Stimulated activated CD8-positive, alpha-beta memory T cell treated with anti-CD3 and anti-CD28 coated beads, Interleukin-7, amount 100 ng/mL, for 24 hours (primary cell): ENCODE measurements at places on chromosomes 6 and 20.

GRCh38 chr6:41573276-41573675 is 27.1 kb downstream of the FOXP4 start:
- no peak for DNase-seq

GRCh38 chr6:1679031-1679687 is 69.4 kb downstream of the FOXC1 start:
- DNase-seq, result no peak

- no peak for DNase-seq
Observed at GRCh38 chr6:33827546-33828451, 24.0 kb upstream of the MLN start.

DNA sequence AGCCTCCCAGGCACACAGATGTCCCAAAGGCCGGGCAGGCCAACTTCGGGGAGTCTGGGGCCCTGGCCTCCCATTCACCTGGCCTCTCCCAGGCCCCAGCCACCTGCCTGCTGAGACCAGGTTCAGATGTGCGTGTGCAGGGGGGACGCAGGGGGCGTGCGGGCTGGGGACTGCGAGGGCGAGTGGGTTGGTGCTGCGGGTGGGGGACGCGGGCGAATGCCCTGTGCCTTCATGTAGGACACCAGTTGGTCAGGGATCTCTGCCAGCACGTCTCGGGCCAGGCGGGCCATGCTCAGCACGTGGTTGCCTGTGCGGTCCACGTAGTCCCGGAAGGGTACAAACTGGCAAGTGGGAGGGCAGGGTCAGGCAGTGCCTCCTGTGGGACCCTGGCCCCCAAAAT is 44.5 kb downstream of the RAB44 start:
- DNase-seq, result no peak

DNA sequence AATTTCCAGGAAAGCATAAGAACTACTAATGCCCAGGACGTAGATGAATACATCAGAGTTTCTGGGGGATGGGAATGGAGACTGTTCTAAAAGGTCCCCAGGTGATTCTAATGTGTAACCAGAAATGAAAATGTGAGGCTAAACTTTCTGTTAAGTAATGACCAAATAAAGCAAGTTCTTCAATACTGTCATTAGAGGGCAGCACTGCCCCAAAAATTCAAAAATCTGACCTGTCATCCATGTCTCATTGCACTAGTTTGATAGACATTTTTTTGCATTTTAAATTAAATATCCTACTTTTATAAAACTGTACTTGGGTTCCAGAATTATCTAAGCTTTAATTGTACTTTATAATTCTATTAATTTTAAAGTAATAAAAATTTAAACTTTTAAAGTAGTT is 94.9 kb downstream of the RFX6 start:
- no peak for DNase-seq

DNA sequence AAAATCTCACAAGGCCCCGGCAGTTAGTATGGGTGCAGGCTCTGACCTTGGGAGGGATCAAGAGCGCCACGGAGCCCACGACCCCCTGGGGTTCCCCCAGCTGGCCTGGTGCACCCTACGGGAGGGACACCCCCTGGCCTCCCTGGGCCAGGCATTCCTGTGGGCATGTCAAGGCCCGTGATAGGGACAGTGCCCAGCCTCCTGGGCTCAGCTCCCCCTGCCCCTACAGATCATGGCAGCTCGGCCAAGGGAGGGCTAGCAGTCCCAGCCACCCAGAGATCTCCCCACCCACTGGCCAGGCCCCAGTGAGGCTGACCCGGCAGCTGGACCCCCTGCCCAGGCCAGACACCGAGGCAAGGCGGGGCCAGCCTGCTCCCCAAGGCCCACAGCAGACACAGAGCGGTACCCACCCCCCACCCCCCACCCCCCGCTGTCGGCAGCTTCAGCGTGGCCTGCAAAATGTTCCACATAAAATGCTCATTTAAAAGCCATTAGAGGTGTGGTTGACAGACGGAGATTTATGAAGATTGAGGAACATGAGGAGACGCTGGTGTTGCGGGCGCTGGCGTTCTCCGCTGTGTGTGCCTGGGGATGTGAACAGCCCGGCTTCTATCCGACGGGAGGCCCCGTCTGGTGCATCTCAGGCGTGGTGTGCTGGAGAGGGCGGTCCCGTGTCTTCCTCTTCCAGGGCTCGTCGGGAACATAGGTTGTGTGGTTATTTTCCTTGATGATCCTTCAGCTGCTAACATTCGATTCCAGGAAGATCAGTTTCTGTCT is 188.5 kb downstream of the TAF4 start:
- DNase-seq, result no peak

GRCh38 chr20:38722683-38723016 is 1.6 kb upstream of the SLC32A1 start:
- DNase-seq, result no peak

DNA sequence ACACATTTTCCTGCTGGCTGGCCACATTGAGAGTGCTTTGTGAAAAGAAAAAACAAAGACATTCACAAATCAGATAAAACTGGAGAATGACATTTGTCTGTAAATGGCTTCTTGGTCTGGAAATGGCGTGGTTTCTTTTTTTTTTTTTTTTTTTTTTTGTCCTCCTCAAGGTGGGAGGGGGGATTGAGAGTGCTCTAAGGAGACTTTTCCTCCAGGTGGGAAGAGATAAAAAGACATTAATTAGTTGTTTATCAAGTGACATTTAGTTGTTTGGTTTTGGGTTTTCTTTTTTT is 40.4 kb downstream of the GNAS start:
- no peak for DNase-seq

DNA sequence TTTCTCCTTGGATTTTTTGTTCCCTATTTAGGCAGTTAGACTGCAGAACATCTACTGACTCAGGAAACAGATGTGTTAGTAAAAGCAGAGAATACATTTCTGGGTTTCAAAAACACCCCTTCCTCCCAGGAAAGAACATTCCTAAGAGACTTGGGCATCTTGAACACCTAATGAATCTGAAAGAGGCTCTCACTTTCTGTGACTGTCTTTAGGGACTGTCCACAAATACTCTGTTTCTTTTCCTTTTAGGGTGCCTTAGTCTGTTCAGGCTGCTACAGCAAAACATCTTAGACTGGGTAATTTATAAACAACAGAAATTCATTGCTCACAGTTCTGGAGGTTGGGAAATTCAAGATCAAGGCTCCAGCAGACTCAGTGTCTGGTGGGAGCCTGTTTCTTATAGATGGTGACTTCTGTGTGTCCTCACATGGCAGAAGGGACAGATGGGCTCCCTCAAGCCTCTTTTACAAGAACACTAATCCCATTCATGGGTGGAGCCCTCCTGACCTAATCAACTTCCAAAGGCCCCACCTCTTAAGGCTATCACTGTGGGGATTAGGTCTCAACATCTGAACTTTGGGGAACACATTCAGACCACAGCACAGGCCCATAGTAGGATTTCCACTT is 19.4 kb upstream of the CCN5 start:
- no peak for DNase-seq

DNA sequence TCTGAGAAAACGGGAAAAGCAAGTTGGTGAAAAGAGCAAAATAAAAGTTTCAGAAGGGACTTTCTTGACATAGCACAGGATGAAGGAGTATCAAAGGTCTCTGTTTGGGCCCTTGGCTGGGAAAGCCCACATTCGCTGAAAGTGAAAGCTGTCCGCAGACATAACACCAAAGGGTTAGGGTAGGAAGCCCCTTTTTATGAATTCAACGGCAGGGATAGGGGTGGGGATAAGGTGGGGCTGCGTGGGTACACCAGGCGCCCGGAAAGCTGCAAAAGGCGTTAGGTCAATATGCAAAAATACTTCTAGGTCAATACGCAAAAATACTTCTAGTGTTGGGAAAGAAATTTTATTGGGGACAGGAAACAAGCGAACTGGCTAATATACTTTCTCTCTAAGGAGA is 135.1 kb downstream of the OR2B2 start:
- no peak for DNase-seq

GRCh38 chr6:170305805-170306323 is 694 bp upstream of the FAM120B start:
- DNase-seq, result no peak

- no peak for DNase-seq
Observed at GRCh38 chr6:71375676-71376075, 87.1 kb downstream of the OGFRL1 start.

- no peak for DNase-seq
Observed at GRCh38 chr6:47536816-47537401, 59.3 kb downstream of the CD2AP start.

GRCh38 chr6:155406801-155407200 is 48.8 kb downstream of the NOX3 start:
- DNase-seq, result no peak

DNA sequence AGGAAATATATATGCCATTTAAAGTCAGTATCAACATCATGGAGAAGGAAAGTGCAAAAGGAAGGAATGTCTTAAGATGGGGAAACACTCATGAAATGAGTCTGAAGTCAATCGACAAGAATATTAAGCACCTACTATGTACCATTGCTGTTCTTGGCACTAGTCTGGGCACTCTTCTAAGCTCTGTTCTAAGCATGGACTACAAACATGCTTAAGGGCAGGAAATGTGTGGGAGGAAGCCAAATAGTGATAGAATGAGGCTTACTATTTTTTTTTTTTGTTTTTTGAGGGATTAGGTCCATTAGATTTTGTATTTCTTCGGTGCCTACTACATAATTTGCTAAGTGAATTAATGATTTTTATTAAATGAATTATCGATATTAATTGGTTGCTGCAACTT is 83.8 kb upstream of the SUPT3H start:
- no peak for DNase-seq

GRCh38 chr6:15922510-15923250 is 206.2 kb upstream of the MYLIP start:
- DNase-seq, result no peak

GRCh38 chr6:166736634-166737033 is 109.6 kb upstream of the RPS6KA2 start:
- DNase-seq, result no peak

GRCh38 chr6:17700421-17701416 is 6.0 kb downstream of the NUP153 start:
- DNase-seq, result no peak

DNA sequence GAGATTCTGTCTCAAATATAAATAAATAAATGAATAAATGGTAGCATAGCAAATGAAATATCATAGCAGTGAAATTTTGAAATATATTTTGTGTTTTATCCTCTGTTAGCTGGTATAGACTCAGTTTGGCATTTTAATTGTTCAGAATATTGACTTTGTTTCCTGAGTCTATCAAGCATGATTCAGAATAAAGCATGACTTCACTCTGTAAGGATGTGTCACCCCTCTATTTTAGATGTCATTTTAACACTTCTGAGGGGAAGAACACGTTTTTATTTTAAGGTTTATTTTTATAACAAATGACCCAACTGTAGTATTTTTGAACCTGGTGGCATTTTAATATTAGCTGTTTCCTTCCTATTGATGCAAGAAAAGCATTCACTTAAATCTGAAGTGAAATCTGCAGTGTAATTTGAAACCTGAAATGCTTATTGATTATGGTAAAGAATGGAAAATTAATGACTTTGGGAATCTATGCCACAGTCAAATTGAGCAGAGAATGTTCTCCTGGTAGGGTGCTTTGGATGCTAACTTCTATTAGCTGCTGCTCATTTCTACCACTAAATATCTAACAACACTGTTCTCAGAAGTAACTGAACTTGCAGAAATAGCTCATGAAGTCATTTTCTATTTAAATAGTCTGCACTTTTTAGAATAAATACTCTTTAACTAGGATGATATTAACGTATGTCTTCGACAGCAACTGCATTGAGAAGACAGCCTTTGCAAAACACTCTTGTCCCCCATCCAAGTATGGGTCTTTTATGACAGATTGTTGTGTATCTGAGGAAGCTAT is 114.2 kb downstream of the SOX4 start:
- no peak for DNase-seq

DNA sequence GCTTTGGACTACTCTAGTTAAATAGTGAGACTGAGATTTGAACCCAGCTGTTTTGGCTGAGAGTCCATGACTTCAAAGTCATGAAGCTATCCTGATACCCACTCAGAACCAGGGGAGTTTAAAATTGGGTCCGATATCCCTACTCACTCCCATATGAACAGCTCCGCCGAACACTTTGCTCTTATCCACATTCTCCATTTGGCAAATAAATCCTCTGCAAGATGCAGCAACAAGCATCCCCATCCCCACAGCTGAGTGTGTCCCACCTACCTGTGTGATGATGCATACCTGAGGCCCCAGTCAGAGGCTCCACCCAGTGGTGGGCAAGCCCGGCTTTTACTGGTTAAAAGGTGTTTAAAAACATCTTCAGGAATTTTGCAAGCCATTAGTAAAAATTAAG is 108.3 kb upstream of the SLC24A3 start:
- DNase-seq, result no peak

DNA sequence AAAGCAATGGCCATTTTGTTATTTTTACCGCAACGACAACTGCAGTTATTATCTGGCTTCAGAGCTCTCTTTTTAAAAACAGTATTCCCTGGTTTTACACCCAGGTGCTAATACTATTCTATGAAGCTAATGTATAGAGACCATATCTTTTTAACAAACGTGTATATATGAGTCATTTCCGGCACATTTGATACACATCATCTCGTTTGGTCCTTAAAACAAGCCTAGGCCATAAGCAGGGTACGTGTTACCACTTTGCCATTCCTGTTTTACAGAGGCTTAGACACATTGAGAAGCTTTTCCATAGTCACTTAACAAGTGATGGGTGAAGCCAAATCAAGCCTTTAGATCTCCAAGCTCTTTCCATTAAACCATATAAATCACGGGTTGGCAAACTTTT is 5.5 kb downstream of the TRAF3IP2 start:
- no peak for DNase-seq
